ENCODE measurements at places on chromosomes 3 and 15.
A peak's percentile ranks its signal among the peaks of the same experiment; 100 is the strongest.

- DNase-seq: no peak
These were observed 4.8 kb upstream of the ARPIN start for GRCh38 chr15:89917442-89918101.

GRCh38 chr15:56160966-56161365 is 82.7 kb downstream of the RFX7 start:
- no peak for DNase-seq

DNA sequence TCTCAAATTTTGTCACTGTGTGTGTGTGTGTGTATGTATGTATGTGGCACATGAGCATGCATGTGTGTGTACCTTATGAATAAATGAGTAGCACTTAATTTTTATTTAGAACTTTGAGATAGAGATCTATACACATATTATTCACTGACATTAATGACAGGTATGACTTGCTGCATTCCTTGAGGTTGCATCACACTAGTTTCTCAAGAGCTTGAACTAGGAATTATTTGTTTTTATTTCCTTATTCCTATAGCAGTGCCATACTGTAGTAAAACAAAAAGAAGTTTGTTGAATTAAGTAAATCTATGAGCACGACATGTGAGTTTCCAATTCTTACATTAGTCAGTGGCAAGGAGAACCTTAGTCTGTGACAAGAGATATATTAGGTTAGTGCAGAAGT is 943.9 kb downstream of the ROBO1 start:
- DNase-seq: no peak

DNA sequence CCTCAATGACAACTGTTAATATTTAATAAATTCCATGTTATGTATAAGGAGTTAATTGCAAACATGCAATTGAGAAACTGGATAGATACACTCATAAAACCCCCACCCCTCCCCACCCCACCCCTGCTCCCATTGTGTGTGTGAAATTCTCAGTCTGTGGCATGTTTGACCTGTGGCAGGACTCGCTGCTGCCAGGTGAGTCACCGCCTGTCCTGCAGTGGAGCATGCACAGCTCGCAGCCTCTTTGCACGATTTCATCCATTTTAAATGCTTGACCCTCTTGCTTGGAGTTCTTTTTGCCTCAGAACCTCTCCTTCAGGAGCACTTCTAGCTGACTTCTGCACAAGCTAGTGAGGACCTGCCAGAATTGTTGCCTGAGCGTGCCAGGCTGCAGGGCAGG is 5.3 kb upstream of the APEH start:
- no peak for DNase-seq

- DNase-seq: no peak
These were observed 17.2 kb upstream of the DET1 start for GRCh38 chr15:88563638-88564037.

DNA sequence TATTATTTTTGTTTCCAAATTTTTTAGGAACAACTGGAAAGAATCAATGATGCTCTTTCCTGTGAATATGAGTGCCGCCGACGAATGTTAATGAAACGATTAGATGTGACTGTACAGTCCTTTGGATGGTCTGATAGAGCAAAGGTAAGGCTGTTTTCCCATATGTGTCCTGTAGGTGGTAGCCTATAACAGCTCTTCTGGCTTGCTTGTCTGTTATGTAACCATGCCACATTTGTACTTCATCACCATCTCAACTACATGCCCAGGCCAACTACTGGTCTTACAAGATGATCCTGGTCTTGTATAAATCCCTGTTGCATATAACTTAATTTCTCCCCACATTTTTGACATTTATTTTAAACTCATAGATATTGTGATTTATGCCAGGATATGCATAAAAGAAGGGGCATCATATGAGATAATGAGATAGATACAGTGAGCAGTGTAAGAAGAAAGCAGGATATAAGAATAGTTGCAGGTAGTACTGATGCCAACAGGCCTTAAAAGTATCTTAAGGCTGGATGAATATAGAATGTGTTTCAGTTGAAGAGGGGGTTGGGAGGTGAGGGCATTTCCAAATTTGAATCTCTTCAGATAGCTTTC is 20.3 kb downstream of the FAM98B start:
- peak; percentile 15 for DNase-seq

DNA sequence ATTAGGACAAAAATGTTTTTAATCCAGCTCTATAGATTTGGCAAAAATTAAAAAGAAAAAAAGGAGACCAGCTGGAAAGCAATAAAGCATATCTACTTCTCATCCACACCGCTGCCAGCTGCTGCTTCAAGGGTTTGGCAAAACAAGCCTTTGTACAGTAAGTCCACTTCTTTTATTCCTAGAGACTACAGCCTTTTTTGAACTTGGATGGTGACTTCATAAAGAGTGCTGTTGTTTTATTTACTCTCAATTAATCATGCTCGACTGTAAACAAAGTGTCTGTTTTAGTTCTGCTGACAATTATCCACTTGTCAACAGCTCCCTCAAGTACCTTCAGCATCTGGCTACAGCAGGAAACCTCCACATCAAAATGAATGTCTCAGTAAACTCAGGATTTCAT is 12.3 kb upstream of the FOXB1 start:
- no peak for DNase-seq

- no peak for DNase-seq
These were observed 300.0 kb downstream of the PTPRG start for GRCh38 chr3:61861410-61861809.

- DNase-seq: no peak
These were observed 697.1 kb downstream of the NLGN1 start for GRCh38 chr3:174094669-174095068.

- no peak for DNase-seq
These were observed 194.8 kb downstream of the XXYLT1 start for GRCh38 chr3:195075941-195076875.

GRCh38 chr3:157515398-157515797 is 12.2 kb upstream of the VEPH1 start:
- DNase-seq: no peak

- DNase-seq: no peak
These were observed 185.7 kb downstream of the LPP start for GRCh38 chr3:188339410-188340295.

DNA sequence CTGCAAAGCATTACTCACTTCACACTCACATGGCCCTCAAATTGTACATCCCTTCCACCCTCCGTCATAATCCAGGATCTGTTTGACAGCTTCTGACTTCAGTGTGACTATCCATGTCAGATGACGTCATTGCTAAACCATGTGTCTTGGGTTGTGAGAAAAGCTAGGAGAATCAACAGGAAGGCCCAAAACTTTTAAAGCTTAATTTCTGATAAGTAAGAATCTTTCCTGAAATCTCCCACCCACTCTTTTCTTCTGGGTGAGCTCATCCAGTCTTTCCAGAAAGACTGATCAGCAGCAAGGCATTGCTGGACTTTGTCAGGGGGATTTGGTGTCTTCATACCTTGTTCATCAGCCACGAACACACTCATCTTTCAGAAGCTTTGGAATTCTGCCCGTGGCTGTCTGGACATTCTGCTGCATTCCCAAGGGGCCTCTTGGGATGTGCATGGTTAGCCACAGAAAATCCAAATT is 11.5 kb upstream of the LMCD1 start:
- no peak for DNase-seq

DNA sequence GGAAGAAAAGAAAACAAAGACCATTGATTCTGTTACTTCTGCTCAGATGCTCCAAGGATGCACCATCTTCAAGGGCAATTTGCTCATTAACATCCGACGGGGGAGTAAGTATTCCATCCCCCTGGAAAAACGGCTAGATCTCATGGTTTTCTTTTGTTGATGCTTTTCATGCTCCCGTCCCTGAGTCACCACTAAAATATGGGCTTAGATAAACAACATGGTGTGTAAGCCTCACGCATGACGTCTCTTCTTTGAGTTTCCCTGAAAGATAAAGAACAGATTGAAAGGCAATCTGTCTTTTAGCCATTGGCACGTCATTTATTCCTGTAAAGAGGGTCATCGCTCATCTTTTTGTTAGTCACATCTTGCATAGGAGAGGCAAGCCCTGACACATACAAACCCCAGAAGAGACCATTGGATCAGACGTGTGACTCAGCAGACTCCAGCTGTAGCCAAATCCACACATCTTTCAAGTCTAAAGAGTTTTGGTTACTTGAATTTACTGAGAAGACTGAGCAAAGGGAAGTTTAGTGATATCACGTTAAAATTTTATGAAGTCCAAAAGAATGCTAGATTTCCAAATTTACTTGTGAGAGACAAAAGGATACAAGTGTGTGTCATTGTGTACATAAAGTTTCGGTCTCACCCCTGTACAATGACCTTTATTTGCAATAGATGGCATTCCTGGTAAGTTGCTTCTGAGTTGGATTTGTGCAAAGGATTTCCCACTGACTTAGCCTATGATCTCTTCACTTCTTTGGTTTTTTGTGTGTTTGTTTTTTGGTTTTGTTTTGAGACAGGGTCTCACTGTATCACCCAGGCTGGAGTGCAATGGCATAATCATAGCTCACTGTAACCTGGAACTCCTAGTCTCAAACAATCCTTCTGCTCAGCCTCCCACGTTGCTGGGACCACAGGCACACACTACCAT is 110.5 kb downstream of the PGPEP1L start:
- no peak for DNase-seq

DNA sequence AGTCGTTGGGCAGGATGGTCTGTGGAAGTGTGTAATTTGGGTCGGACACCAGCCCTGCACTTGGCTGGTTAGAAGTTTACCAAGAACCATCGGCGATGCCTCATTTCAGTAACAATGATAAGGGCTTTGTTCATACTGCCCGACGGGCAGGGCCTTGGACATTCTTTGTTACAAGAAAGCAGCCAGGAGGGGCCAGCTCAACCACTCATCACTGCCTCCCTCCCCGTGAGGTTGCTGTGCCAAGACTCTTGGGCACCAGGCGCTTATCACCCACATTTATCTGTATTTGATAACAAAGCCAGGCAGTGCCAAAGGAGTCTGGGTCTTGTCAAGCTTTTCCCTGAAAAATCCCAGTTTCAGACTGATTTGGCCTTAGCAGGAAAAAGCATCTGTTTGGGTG is 235.0 kb downstream of the ADAMTS17 start:
- DNase-seq: no peak

GRCh38 chr3:153901152-153901551 is 220.0 kb upstream of the ARHGEF26 start:
- DNase-seq: no peak

DNA sequence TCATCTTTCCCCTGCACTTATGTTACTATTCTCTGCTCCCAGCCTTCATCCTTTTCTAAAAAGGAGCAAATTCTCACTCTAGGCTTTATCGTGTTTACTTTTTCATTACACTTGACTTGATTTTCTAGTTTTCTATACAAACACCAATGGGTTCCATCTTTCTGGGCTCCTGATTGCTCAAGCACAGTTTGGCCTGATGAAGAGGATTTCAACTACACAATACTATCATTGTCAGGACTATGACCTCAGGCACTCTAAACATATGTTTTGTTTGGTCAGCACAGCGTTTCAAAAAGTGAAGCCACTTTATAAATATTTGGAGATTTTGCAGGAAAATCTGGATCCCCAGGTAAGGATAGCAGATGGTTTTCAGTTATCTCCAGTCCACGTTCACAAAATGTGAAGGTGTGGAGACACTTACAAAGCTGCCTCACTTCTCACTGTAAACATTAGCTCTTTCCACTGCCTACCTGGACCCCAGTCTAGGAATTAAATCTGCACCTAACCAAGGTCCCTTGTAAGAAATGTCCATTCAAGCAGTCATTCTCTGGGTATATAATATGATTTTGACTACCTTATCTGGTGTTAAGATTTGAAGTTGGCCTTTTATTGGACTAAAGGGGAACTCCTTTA is 86.2 kb downstream of the TGFBR2 start:
- DNase-seq: no peak

GRCh38 chr3:196339044-196339443 is 856 bp upstream of the TM4SF19 start:
- no peak for DNase-seq

DNA sequence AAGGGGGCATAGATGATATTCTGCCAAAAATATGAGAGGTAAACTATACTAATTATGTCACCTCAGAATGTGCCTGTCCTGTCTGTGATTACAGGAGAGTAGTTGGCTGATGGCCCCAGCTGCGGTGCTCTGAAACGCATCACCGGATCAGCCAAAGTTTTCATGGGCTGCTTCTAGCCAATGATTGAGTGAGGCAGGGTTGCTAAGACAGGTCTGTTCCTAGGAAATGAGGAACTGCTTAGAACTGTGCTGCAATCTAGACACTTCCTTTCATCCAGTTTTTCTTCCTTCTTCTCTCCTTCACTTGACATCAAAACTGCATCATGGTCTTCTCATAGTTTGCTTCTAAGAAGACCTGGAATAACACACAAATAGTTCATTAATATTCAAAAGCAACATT is 124.0 kb downstream of the KCNH8 start:
- DNase-seq: no peak

DNA sequence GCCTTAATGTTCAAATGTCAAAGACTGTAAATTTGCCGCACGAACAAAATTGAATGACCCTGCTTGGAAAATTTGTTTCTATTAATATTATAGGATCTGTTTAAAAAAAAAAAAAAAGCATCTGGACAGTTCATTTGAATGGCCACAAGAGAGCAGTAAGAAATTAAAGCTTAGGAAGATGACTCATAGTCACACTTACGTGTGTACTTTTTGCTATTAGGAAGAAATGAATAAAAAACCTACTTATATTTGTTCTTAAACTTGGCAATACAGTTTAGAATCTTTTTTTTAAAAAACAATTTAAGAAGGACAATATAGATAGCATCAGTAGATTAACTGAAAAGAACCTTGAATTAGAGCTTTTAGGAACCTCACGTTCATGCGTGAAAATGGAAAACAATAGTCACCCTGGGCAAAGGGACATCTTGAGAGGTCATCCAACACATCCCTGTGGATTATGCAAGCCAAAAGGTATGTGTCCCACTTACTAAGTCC is 621.8 kb downstream of the MECOM start:
- no peak for DNase-seq

- no peak for DNase-seq
These were observed 348.0 kb upstream of the DPPA4 start for GRCh38 chr3:109685084-109686079.

DNA sequence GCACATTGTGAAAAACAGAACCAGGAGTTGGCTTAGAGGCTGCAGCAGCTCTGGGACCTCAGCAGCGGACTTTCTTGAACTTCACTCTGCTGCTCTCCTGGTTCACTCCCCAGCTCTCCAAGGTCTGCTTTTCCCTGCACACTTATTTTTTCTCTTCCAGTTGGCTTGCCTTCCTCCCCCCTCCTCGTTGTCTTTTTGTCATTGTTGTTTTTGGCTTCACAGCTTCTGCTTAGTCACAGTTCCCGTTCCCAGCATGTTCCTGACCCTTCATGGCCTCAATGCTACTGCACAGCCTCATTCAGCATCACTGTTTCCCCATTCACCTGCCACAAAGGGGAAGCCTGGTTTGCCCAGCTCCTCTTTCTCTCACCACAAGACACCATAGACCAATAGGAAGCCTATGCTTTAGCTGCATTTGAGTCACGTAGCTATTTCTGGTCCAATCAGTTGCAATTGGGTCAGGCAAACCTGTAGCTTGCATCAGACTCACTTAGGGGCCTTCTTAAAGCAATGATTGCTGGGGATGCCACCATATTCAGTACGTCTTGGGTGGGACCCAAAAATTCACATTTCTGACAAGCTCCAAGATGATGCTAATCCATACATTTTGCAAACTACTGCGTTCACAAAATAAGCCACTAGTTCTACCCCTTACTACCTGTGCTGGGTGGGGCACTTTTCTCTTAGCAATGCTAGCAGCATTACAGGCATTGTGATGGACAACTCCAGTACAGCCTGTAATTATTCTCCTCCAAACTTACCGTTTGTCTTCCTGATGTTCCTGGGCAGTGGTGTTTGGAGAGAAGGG is 7.8 kb upstream of the SUMF1 start:
- DNase-seq: no peak

- DNase-seq: no peak
These were observed 30.1 kb downstream of the GREM1 start for GRCh38 chr15:32747921-32748342.

GRCh38 chr3:111282024-111282423 is 210.4 kb downstream of the NECTIN3 start:
- no peak for DNase-seq

All from head of caudate nucleus (tissue), 42 donors.